ENCODE measurements at places on chromosomes 13 and 19. TPM values are rescaled to one million over a fixed set of nuclear protein-coding genes. Genes with fewer than 3 reads are reported as not detected.

GRCh38 chr13:26563713-26564112, 6.2 kb downstream of the WASF3 start:
- DNase-seq, result no peak

GRCh38 chr19:870314-870713, 10.8 kb downstream of the CFD start:
- DNase-seq, result no peak

DNA sequence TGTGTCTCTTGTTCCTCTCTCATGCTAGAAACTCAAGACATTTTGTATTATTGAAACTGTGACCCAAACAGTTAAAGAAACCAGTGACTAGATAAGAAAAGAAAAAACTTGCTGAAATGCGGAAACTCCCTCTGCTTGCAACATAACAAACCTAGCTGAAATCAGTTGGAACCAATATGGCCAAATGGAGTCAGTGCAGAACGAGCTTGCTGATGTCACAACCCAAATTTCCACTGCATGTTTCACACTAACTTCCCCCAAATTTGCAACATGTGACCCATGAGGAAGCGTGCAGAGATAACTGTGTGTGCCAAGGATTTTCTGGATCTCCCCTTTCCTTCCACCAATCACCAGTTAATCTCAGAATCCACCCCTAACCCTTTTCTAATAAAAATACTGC, 208.0 kb downstream of the DLEU7 start:
- no peak for DNase-seq

The ZNF836 gene
- total RNA-seq, result 6.1 TPM

GRCh38 chr13:98495627-98496478, 81.1 kb downstream of the STK24 start:
- no peak for DNase-seq

The RYR1 gene
- total RNA-seq, result 4.5 TPM

DNA sequence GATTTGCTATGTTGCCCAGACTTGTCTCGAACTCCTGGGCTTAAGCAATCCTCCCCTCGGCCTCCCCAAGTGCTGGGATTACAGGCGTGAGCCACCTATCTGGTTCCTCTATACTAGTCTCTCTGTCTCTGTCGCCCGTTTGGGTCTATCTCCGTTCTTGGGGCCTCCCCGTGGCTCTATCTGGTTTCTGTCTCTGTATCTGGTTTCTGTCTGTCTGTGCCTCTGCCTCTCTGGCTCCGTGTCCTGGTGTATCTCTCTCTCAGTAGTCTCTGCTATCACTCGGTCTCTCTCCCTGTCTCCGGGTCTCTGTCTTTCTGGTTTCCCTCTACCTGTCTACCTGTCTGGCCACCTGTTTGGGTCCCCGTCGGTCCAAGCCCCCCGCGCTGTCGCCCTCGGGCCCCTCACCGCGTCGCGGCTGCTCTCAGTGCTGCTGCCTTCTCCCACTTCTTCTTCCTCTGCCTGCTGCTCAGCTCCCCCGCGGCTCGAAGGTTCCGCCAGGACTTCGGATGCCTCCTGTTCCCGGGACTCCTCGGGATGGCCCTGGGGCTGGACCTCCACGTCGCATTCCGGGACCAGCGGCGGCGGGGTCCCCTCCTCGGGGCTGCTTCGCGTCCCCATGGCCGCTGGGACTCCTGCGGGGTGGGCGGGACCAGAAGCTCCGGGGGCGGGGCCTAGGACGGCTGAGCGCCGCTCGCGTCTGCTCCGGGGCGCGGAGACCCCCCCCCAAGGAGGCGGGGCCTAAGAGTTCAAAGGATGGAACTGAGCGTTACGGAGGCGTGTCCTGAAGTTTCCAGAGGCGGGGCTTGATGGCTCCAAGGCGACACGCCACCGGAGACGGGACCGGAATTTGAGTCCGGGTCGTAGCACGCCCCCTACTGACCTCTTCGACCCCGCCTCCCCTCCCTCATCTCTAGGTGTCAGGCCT, 783 bp downstream of the PHLDB3 start:
- DNase-seq, result peak; percentile 77

- no peak for DNase-seq
Measured at GRCh38 chr13:94327318-94327717, 152.2 kb downstream of the DCT start.

GRCh38 chr19:40512473-40513344, 45.9 kb downstream of the SPTBN4 start:
- no peak for DNase-seq

- DNase-seq, result no peak
Measured at GRCh38 chr13:27942972-27943371, 23.2 kb downstream of the PDX1 start.

- DNase-seq, result no peak
Measured at GRCh38 chr13:69547780-69548179, 559.8 kb upstream of the ATXN8OS start.
